Renal cortical epithelial cell (primary cell): ENCODE measurements at places on chromosomes 11 and 22.

- DNase-seq = no peak
These were observed 26.9 kb upstream of the TESMIN start for GRCh38 chr11:68778205-68778604.

DNA sequence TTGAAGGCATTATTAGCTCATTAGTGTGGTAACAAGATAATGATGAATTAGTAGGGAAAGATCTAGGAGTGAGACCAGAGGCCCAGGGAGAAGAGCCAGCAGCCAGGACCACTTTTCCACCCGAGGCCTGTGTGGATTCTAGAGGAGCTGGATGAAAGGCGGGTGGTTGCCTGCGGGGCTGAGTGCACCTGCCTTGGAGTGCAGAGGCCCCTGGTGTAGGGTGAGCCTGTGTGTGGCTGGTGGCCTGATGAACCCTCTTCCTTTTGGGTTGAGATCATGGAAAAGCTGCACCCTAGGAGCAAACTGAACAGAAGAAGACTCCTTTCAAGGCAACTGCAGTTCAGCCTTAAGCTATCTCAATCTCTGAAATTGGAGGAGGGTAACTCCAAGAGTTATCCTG is 5.9 kb upstream of the TP53AIP1 start:
- DNase-seq = no peak

- DNase-seq = no peak
These were observed 12.8 kb downstream of the KCNC1 start for GRCh38 chr11:17747131-17747955.

- no peak for DNase-seq
These were observed 351.8 kb downstream of the BUD13 start for GRCh38 chr11:116420770-116421528.

DNA sequence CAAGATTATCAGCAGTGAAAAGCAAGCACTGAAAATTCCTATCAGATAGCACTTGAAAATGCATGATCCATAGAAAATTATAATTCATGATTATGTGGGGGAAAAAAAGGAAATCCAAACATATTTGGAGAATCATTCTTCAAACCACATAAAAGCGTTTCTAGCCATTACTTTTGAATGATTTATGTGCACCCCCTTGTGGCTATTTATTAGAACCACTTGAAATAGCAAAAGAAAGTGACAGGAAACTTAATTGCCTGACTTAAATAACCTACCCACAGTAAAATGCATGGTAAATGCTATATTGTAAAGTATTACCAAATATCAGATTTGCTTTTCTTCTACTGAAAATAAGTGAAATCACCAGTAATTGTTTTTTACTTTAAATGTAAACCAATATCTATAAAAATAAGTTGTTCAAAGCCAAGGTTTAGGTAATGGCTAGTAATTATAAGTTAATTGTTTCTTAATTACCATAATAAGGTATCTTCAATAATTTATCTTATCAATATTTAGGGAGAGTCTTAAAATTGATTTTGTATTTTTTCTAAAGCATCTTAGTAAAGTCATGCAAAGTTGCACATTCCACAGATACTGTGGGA is 168.5 kb downstream of the ARHGAP42 start:
- peak; percentile 68 for DNase-seq

DNA sequence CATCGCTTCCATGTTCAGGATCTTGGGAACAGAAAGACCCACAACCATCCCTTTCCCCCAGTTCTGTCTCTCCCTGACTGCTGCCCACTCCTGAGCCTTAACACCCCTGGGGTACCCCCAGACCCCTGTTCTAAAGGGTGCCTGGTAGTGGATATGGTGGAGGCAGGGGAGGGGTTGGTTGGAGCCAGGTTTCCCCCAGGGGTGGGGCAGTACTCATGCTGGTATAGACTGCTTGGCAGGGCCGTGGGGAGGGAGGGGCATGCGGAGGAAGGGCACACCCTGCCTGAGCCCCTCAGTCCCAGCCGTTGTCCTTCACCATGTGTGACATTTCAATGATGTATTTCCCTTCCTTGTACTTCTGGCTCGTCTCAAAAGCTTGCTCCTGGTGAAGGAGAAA is 4.0 kb downstream of the YPEL4 start:
- DNase-seq = no peak

- peak; percentile 44 for DNase-seq
These were observed 28.4 kb upstream of the HMOX1 start for GRCh38 chr22:35352214-35353111.

GRCh38 chr11:3206922-3207204 is 11.8 kb downstream of the MRGPRG start:
- no peak for DNase-seq

GRCh38 chr22:19057539-19057938 is 64.7 kb downstream of the DGCR2 start:
- no peak for DNase-seq

DNA sequence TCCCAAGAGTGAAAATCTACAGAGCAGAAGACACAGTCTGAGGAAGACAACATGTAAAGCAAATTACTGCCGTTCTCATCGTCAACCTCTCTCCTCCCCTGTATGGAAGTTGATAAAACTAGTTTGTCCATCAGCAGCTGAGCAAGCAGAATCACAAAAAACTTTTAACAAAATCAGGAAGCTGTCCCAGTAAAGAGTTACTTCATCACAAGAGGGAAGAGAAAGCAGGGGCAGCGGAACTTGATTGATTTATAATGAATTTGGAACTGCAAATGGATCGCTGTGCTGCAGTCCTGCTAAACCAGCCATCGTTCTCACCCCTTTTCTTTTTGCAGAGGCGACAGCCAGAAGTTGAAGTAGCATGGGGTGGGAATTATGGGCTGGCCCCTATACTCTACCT is 13.7 kb upstream of the UCP3 start:
- DNase-seq = no peak

DNA sequence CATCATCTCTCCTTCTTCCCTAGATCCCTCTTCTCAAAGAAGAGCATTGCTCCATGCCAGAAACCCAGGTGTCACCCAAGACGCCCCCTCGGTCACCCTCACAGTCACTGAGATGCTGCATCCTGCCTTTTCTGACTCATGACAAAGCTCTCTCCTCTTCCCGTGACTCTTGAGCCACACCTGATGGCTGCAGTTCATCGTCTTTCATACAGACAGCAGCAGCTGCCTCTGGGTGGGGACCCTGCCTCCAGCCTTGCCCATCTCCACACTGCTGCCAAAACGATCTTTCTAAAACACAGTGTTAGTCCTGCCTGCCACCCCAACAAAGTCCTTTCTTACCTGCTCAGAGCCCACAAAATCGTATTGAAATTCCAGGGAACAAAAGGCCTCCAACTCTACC is 44.8 kb downstream of the BUD13 start:
- no peak for DNase-seq

- no peak for DNase-seq
These were observed 1491.2 kb downstream of the BRD1 start for GRCh38 chr22:48336339-48337060.

DNA sequence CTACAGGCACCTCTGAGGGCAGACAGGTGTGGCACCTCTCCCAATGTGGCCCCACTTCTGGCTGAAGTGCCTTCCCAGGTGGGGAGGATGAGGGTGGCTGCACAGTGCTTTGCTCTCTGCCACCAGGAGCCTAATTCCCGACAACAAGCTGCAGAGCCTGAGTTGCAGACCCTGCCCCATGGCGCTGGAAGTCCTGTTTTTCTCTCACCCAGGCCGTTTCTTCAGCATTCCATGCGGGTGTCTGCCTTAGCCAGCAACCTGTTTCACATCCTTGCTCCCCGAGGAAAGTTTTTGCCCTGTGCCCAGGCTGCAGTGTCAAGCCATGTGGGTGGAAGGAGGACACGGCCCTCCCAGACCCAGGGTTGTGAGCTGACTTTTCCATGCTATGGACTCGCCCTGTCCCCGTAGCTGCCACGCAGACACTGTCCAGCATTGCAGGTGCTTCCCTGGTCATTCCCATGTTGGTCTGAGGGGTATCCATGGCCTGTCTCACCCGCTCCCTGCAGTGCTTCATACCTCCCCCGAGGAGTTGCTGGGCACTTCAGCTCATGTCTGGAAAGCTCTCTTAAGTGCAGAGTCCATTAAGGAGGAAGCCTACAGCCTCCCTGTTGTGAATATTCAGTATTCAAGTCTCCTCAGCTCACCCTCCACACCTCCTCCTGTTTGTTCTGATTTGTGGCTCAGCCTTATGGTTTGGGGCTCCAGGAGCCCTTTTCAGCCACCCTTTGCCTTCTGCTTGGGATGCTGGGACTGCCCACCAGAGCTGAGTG is 2.9 kb downstream of the DAGLA start:
- no peak for DNase-seq

GRCh38 chr11:7793233-7793632 is 3.5 kb downstream of the OR5P2 start:
- DNase-seq = no peak

GRCh38 chr11:66494935-66495334 is 14.7 kb downstream of the DPP3 start:
- no peak for DNase-seq

- DNase-seq = no peak
These were observed 725 bp downstream of the CASTOR1 start for GRCh38 chr22:30288419-30289140.

GRCh38 chr22:28075358-28075981 is 156.4 kb upstream of the PITPNB start:
- peak; percentile 83 for DNase-seq

- no peak for DNase-seq
These were observed 53.6 kb downstream of the SCUBE1 start for GRCh38 chr22:43289531-43289963.

DNA sequence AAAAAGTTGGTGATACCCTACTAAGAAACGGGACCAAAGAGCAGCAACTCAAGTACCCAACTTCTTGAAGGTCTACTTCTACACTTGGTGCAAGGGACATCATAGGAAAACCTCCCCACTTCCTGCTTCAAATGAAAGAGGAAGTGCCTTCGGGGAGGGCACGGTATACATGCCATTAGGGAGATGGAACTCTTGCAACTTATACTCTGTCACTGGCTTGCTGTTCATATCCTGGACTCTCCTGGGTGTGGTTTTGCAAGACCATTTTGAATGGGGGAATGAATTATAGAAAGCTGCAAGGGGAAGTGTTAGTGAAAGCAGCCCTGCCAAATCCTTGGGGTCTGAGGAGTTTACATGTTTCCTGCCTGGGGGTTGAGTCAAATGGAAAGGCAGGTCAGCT is 41.9 kb downstream of the CSNK2A3 start:
- no peak for DNase-seq

DNA sequence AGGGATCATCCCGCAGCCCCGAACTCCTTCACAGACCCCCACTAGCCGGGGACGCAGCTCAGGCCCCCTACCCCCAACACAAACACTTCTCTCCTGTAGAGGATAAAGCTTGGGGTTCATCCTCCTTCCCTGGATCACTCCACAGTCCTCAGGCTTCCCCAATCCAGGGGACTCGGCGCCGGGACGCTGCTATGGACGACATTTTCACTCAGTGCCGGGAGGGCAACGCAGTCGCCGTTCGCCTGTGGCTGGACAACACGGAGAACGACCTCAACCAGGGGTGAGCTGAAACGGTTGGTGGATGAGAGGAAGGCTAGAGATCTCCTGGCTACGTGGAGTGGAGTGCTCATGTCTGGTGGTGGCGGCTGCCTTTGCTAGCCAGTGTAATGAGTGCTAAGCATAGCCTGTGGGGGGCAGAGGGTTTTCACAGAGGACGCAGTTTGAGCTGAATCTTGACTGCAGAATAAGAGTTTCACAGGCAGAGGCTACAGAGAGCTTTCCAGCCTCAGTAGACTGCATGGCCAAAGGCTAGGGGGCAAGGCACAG is 580 bp downstream of the ILK start:
- peak; percentile 60 for DNase-seq

- DNase-seq = no peak
These were observed 5.6 kb downstream of the RTN3 start for GRCh38 chr11:63686926-63687325.

DNA sequence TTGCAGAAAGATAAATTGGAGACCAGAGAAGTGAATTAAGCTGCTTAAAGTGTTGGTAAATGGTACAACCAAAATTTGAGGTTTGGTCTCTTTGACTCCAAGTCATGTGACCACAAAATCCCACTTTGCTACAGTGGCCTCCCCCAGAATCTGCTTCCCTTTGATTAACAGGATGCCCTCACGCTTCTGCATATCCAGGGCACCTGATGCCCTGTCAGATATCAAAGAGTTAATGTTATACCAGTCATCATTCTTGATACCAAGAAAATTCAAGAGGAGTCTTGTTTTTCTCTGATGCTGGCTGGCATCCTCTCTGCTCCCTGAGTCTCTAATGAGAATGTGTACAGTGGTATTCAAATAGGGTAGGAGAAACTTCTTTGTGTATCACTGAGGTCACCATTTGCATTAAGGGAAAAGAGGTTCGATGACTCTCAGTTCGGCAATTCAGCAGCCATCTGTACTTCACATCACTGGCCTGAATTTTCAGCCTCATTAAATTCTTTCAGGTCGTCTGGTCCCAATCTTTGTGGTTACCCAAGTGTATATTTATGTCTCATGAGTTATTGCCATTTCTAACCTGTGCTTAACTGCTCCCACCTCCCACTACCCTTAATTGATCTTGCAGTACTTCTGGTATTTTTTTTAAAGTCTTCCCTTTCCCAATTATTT is 73.9 kb downstream of the BDNF start:
- DNase-seq = no peak

- DNase-seq = no peak
These were observed 188 bp upstream of the MTNR1B start for GRCh38 chr11:92969293-92969633.

GRCh38 chr11:15114501-15115475 is at the start of gene INSC:
Gene INSC (plus strand): TSS chr11:15114923. CDS start chr11:15149175, 34,252 bp downstream.
- no peak for DNase-seq

DNA sequence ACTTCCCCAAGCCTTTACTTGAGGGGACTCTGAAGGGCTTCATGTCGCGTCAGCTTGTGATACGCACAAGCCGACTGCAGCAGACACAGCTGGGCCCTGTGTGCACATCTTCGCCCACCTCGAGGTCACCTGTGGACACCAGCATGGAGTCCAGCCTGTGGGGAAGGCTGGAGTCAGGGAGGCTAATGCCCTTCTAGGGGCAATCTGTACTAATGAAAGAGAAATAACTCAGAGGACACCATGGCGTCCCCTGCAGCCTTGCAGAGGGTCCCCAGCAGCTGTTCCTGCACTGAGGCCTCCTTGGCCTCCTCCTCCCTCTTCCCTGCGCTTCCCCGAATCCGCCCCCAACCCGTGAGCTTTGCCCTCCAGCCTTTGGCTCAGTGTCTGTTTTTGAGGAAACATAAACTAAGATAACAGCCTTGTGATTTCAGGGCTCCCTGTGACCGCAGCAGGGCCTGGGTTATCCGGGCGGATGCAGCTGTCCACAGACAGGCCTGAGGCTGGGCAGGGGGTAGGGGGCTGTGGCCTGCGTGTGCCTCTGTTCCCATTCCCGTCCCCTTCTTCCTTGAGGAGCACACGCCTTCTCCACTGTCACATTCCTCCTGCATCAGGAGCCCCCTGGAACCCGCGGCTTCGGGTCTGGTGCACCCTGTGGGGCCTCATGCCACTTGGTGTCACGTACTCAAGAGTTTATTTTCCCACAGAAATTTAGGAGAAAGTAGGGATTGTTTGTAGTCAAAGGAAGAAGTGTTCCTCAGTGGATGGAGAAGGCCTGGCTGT is 25.0 kb downstream of the KRTAP5-5 start:
- DNase-seq = no peak
